ENCODE measurements at places on chromosomes 2 and 18.

DNA sequence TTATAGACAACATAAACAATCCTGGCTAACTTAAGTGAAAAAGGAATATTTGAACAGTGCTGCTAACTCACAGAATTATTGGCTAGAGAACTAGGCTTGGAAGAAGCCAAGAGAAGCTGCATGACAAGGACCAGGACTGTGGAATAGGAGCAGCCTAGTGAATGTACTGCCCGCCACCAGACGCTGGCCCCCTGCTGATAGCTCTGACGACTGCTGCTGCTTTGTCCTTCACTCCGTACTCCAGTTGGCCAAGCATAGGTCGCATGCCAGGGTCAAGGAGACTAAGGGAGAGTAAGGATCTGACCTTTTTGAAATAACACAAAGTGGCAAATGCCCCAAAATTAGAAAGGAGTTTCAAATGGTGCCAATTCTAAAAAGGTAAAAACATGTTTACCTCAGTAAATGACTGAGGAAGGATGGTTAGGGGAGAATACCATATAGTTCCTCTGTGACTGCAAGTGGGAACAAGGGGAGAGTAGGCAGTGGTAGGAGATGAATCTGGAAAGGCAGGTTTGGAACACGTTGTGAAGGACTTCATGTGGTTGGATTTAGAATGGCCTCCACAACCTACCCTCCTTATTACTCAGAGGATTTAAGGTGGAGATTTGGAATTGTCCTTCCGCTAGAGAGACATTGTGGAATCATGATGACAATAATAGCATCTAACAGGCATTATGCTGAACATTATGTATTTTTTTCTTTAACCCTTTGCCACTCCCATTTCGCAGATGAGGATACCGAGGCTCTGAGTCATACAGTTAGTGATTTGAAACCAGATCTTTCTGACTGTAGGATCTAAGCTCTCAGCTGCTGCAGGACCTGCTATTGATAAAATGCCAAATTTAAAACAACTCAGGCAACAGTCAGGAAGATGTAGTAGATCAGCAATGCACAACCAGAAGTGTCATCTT is 19.5 kb downstream of the STRADB start:
- no peak for DNase-seq

GRCh38 chr2:151568501-151568900 is 158.8 kb downstream of the RIF1 start:
- no peak for DNase-seq

DNA sequence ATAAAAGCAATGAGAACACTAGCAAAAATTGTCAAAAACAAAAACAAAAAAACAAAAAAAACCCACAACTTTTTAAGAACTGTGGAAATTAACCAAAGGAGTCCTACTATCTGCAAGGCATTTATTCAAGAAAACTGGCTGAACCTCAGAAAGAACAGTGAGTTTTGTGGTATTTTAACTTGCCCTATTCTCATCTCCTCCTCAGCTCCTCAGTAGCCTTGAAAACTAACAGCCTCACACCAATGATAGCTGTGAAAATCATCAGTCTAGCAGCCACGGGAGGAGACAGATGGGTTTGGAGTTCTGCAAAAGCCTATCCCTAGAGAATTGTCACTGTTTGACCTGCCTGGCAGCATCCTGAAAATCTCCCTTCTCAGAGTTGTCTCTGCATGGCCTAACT is 20.1 kb upstream of the DNER start:
- no peak for DNase-seq

DNA sequence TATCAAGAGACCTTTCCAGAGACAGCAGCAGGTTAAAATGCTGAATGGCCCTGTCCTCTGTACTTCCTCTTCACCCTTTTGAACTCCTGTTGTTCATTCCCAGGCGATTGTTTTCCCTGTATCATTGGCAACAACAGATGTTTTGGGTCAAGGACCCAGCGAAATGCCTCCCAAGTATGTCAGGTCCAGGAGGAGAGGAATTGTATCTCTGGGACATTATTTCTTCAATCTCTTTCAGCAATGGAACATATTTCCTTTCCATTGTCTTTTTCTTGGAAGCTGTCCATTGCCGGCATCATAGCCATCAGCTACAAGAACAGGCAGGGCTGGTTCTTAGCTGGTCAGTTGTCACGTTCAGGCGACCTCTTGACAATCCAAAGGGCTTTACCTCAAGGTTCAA is 76.2 kb downstream of the NRP2 start:
- no peak for DNase-seq

DNA sequence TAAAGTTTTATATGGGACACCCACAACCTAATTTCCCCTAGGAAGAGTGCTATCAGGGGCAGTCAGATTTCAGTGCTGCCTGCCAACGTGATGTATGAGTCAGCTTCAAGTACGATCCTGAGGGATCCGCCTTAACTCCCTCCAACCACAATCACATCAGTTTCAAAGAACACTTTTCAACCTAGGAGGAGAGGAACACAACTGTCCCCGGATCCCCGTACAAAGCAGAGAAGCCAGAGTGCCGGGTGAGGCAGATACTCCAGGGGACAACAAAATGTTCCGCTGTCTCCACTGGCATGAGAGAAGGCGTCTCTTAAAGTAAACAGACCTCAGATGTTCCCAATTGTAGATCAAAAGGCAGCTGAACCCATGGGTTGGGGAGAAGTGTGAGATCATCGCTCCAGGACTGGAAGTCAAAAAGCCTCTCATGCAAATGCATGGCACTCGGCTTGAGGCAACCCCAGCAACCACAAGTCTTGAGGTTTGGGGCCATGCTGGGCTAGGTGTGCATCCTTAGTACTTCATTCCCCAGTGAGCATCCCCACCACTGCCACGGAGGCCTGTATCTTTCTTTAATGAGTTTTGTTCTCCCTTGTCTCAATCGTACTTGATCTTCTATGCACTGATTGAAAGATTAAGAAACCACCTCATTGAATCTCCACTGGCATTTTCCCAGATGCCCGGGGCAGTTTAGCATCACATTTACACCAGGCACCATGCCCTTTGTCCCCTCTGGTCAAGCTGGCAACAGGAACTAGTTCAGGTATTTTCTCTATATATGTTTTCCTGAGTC is 91.0 kb upstream of the CCBE1 start:
- no peak for DNase-seq

DNA sequence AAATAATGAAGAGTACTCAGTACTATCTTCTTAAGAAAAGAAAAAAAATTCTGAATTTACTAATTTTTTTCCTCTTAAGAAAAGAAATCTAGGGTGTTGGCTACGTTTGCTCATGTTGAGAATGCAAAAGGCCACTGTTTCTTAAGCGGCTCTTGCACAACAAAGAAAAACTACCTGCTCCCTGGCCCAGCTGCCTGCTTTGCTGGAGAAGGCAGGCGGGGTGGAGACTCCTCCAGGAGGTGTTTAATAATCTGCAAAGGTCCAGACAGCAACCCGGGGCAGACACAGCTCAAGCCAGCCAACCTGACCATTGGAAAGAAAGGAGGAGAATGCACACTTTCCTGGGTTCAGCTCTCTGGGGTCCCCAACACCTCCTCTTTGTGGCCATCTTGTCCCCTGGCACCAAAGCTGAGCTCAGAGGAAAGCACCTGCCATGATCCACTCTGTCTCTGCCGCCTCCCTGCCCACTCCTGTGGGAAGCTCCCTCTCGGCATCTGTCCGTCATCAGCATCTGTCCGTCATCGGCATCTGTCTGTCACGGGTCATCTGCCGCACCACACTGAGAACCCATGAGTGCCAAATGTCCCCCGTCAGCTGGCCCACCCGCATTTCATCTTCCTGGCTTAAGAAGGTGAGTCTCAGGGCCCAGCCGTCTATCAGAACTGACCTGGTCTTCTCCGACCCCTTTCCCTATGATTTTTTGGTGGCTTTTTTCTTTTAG is 11.9 kb downstream of the ZNF516 start:
- DNase-seq: no peak

GRCh38 chr18:77550625-77551024 is 301.0 kb downstream of the GALR1 start:
- DNase-seq: no peak

All from lower leg skin (tissue), 4 donors.